Osteoblast (primary cell): ENCODE measurements at places on chromosomes 1 and 21.

DNA sequence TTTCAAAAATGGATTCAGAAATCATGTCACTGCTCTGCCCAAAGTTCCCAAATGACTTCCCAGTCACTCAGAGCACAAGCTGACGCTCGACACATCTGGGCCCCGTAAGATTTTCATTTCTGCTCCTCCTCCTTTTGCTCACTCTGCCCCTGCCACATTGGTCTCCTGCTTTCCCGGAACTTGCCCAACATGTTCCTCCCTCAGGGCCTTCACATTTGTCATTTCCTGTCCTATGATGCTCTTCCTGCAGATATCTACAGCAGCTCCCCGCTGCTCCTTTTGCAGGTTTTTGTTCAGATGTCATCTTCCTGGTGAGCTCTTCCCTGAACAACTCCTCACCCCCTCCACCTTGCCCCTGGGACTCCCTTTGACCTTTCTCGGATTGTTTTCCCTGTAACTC, 58.5 kb upstream of the IVNS1ABP start:
- H3K36me3 ChIP-seq: no peaks in the 10 kb centered on the region
- no peaks in the 10 kb centered on the region for H3K27me3 ChIP-seq
- H3K27ac ChIP-seq: peak overlapping the region; percentile 5
- DNase-seq: no peak
- no peak overlapping the region for H3K4me3 ChIP-seq
- H3K4me1 ChIP-seq: peaks cover 24% of the 10 kb centered on the region

- no peak overlapping the region for H3K27ac ChIP-seq
- no peaks in the 10 kb centered on the region for H3K4me1 ChIP-seq
- H3K36me3 ChIP-seq: no peaks in the 10 kb centered on the region
- no peaks in the 10 kb centered on the region for H3K27me3 ChIP-seq
Observed at GRCh38 chr1:73736125-73736524, 461.9 kb downstream of the LRRIQ3 start.

DNA sequence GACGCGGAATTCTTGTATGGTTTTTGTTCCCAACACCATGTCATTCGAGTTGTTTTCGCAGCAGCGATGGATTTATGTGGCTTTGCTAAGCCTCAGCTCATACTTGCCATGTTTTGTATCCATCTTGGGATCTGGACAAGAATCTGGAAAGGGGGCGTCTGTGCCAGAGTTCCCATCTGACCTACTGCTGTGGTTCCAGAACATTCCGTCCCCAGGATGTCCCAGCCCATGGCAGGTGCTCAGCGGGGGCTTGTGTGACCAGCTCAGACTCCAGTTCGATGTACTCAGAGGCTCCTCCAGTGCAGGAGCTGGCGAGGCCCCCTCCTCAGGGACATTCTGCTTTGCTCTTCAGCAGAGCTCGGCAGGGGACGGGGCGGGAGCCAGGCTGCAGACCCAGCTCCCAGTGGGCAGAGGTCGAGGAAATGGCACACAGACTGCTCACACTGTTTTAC, 24.0 kb upstream of the ADARB1 start:
- peak overlapping the region; percentile 87 for H3K27ac ChIP-seq
- H3K4me3 ChIP-seq: peak overlapping the region; percentile 5
- H3K36me3 ChIP-seq: no peaks in the 10 kb centered on the region
- peaks cover 11% of the 10 kb centered on the region for H3K27me3 ChIP-seq
- peaks cover 22% of the 10 kb centered on the region for H3K4me1 ChIP-seq

- peak; percentile 89 for DNase-seq
- no peak overlapping the region for H3K4me3 ChIP-seq
- no peaks in the 10 kb centered on the region for H3K27me3 ChIP-seq
- peaks cover 18% of the 10 kb centered on the region for H3K36me3 ChIP-seq
- H3K4me1 ChIP-seq: peaks cover 27% of the 10 kb centered on the region
- peak overlapping the region; percentile 2 for H3K27ac ChIP-seq
Observed at GRCh38 chr1:201896951-201897391, 8.3 kb downstream of the SHISA4 start.

DNA sequence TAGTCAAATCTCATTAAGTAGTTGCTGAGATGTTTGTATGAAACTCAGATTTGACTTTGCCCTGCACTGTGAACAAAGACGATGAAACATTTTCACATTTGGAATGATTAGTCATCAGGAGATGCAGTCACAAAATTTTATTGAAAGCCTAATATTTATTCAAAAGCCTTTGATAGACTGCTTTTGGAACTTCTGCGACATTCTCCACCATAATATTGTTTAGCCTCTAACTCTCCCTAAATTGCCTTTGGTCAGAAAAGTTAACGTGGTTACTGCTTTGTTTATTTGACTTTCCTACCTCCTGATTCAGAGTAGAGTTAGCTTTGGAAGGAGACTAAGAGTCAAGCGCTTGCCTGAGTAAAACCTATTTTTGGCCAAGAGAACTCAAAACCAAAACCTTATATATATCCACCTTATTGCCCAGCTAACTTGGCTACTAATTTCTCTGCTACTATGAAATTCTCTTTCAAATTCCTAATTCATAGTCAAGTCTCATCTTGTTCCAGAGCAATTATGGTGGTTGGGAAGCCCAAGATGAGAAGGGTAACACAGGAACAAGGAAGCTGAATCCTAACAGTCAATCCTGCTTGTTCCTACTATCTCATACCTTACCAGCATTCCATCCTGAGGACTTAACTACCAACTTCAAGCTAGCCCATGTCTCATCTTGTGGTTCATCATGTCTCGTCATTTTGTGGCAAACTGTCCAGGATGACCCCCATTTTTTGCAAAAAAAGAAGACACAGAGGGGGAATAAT, 429.6 kb downstream of the USP25 start:
- H3K27me3 ChIP-seq: no peaks in the 10 kb centered on the region
- H3K36me3 ChIP-seq: no peaks in the 10 kb centered on the region
- DNase-seq: peak; percentile 34
- H3K4me3 ChIP-seq: no peak overlapping the region

DNA sequence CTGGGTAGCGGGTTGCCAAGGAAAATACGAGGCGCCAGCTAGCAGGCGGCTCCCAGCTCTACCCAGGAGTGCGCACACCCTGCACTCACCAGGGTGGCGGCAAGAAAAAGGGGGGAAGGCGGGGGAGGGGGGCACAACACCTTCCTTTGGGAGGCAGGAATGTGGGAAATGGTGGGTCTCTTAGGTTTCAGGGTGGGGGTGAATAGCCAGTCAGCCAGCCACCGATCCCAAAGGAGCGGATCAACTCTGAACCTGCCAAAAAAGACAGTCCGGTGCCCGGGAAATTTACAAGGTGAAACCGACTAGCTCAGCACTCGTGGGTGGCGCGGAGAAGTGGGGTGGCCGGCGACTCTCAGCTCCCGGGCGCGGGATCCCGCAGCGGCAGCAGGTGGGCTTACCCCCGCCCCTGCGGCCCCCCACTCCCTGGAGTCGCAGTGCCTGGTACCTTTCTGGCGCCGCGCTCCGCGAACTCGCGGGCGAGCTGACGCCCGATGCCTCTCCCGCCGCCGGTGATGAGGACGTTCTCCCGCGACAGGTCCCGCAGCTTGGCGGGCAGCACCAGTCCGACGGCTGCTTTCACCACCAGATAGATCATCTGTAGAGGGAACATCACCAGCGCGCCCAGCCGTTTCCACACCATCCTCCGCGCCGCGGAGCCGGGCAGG, 1.2 kb downstream of the DHRS3 start:
- H3K4me3 ChIP-seq: peak overlapping the region; percentile 92
- peaks cover 13% of the 10 kb centered on the region for H3K36me3 ChIP-seq
- no peaks in the 10 kb centered on the region for H3K27me3 ChIP-seq

DNA sequence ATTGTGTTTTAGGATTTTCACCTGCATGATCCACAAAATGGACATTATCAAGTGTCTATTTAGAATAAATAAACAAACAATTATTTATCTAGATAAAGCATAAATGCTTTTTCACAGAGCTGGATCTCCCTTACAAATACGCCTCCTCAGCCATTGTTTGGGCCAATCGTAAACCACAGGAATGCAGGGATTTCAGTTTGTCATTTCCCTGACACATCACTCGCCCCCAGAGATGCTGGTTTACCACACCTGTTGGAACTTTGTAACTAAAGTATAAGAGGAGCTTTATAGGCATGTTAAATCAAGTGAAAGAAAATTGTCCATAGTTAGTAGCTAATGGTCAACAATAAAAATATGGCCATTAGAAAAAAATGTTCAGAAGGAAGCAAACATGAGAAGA, 40.3 kb downstream of the GPR88 start:
- no peaks in the 10 kb centered on the region for H3K27me3 ChIP-seq
- no peaks in the 10 kb centered on the region for H3K36me3 ChIP-seq
- H3K4me1 ChIP-seq: peaks cover 12% of the 10 kb centered on the region
- DNase-seq: no peak

DNA sequence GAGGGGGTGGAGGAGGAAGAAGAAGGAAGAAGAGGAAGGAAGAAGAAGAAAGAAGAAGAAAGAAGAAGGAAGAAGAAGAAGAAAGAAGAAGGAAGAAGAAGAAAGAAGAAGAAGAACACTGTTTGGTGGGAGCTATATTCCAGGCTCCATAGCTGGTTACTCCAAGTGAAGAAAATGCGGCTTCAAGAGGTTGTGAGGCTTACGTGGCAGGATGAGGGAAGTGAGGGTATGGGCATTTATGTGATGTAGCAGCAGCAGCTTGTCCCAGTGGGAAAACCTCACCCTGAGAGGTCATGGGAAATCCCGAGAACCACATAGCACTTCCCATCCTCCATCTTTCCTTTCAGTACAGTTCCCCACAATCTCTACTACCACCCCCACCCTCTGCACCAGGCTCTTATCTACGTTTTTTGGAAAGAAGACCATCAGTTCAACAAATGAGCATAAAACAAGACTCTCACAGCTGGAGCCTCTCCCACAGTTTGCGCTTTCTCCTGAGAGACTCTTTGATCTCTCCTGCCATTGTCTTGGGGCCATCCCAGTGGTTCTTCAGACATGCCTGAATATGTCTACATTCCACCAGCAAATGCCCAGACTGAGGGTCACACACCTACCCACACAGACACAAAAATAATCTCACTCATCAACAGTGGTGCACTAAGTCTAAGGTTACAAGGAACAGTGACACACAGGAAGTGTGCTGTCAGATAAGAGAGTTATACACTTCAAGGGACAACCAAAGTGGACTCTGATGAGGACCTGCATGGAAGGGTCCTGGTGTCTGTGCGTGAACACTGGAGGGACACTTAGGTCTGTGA, 77.9 kb upstream of the KCNJ15 start:
- no peak overlapping the region for H3K27ac ChIP-seq
- H3K4me1 ChIP-seq: no peaks in the 10 kb centered on the region
- H3K27me3 ChIP-seq: no peaks in the 10 kb centered on the region
- DNase-seq: peak; percentile 13

GRCh38 chr1:181219938-181220337, 131.4 kb downstream of the IER5 start:
- H3K36me3 ChIP-seq: no peaks in the 10 kb centered on the region
- no peaks in the 10 kb centered on the region for H3K4me1 ChIP-seq
- H3K27me3 ChIP-seq: no peaks in the 10 kb centered on the region
- DNase-seq: peak; percentile 39
- H3K27ac ChIP-seq: no peak overlapping the region

- H3K4me3 ChIP-seq: no peak overlapping the region
Observed at GRCh38 chr1:208496467-208497371, 252.5 kb upstream of the PLXNA2 start.

DNA sequence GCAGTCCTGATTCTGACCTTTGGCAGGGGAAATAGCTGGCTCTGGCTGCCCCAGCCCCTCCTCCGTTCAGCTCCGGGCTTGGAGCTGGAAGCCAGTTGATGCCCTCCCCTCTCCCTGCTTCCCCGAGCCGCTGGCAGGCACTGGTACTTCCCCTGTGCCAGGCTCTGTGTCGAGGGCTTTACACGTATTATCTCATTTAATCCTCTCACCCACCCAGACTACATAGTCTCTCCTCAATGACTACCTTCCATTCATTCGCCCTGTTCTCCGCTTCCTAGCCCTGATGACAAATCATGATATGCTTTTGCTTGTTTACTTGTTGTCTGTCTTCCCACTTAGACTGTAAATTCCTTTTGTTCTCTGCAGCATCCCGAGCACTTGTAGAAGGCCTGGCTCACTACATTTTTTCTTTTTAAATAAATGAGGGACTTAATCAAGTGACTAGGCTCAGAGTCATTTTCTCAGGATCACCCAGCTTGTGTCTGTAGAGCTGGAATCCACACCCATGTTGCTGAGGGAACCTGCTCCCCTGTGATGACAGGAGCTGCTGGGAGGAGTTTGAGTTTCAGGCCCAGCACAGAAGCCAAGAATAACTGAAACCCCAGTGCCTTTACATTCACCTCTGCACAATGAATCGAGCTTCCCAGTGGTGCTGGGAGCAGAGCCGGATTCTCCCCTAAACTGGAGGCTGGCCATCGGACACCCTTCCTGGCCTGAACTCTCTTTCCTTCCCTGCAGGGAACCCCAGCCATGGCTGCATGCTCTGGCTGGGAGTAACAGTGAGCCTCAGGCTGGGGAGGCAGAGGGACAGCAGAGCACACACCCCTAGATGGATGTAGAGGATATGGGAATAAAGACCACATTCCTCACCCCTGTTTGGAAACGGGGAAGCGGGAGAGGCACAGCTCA, 58.3 kb downstream of the UBIAD1 start:
- H3K27me3 ChIP-seq: peaks cover 4% of the 10 kb centered on the region
- no peak overlapping the region for H3K27ac ChIP-seq
- H3K4me1 ChIP-seq: no peaks in the 10 kb centered on the region
- H3K4me3 ChIP-seq: no peak overlapping the region
- no peaks in the 10 kb centered on the region for H3K36me3 ChIP-seq

GRCh38 chr1:25703671-25704266, 87.2 kb downstream of the MAN1C1 start:
- DNase-seq: no peak
- no peak overlapping the region for H3K4me3 ChIP-seq
- peaks cover 40% of the 10 kb centered on the region for H3K4me1 ChIP-seq
- H3K27me3 ChIP-seq: no peaks in the 10 kb centered on the region

GRCh38 chr1:62901650-62902049, 117.7 kb downstream of the ATG4C start:
- no peak overlapping the region for H3K27ac ChIP-seq
- H3K4me3 ChIP-seq: no peak overlapping the region
- DNase-seq: no peak

- no peaks in the 10 kb centered on the region for H3K27me3 ChIP-seq
- H3K27ac ChIP-seq: no peak overlapping the region
- peaks cover 10% of the 10 kb centered on the region for H3K4me1 ChIP-seq
- no peak overlapping the region for H3K4me3 ChIP-seq
Observed at GRCh38 chr1:225479996-225480720, 52.3 kb upstream of the LBR start.

GRCh38 chr1:45381243-45381642, 41.0 kb upstream of the MUTYH start:
- no peak overlapping the region for H3K27ac ChIP-seq
- H3K27me3 ChIP-seq: no peaks in the 10 kb centered on the region
- H3K4me3 ChIP-seq: no peak overlapping the region

GRCh38 chr1:51734896-51735745, 118.2 kb downstream of the OSBPL9 start:
- H3K27ac ChIP-seq: no peak overlapping the region
- H3K4me1 ChIP-seq: peaks cover 16% of the 10 kb centered on the region
- DNase-seq: no peak
- H3K4me3 ChIP-seq: no peak overlapping the region
- no peaks in the 10 kb centered on the region for H3K36me3 ChIP-seq

GRCh38 chr1:107804741-107805140, 160.2 kb downstream of the VAV3 start:
- no peak overlapping the region for H3K4me3 ChIP-seq
- H3K27ac ChIP-seq: no peak overlapping the region
- H3K27me3 ChIP-seq: no peaks in the 10 kb centered on the region
- H3K4me1 ChIP-seq: no peaks in the 10 kb centered on the region
- H3K36me3 ChIP-seq: no peaks in the 10 kb centered on the region
- DNase-seq: no peak
